Heart right ventricle (tissue), 16 donors: ENCODE measurements at places on chromosomes 11 and 22. TPM values are rescaled to one million over a fixed set of nuclear protein-coding genes. Genes with fewer than 3 reads are reported as not detected.

Gene SMCO4
- 48.2 TPM for total RNA-seq

Gene GVQW3
- 1.8 TPM for total RNA-seq

Gene MICAL3
- total RNA-seq: 102 TPM

Gene RIBC2
- total RNA-seq: not detected

Gene NUDT22
- total RNA-seq: 70.6 TPM

Gene OR10A2
- total RNA-seq: not detected

Gene CHEK1
- 0.93 TPM for total RNA-seq

Gene BBOX1
- not detected for total RNA-seq

Gene APLNR
- total RNA-seq: 14.9 TPM
